ENCODE measurements at places on chromosomes 11 and 22. TPM values are rescaled to one million over a fixed set of nuclear protein-coding genes. Genes with fewer than 3 reads are reported as not detected.

PRG2 gene
- not detected for total RNA-seq

CCDC89 gene
- total RNA-seq, result 0.30 TPM

GGT5 gene
- 0.89 TPM for total RNA-seq

- DNase-seq, result no peak
These were observed 63.0 kb downstream of the HORMAD2 start for GRCh38 chr22:30143265-30143664.

GRCh38 chr11:118152552-118153471 lies at the start of gene SCN4B:
Gene SCN4B (minus strand): TSS chr11:118152823. CDS start chr11:118152673, 150 bp downstream.
- peak; percentile 47 for DNase-seq

DNA sequence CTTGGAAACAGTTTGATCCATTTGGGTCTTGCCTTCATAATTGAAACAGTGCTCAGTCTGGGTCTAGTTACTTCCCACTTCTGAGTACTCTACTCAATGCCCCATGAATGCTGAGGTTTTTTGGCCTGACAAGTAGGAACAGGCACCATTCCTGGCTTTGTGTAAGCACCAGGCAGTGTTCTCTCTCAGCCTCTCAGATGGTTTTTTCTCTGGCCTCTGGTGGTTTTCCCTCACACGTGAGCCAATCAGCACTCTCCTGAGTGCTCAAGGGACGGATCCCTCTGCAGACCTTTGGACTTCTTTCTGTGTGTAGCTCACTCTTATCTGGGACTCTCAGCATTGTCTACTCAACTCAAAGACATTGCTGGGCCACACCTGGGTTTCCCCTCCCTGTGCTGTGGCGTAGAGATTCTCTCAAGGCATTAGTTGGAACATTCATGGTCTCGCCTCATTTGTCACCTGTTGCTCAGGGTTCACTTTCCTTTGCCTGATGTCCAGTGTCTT lies 21.3 kb downstream of the SIK2 start:
- DNase-seq, result no peak

GRCh38 chr22:49362211-49362839 lies 465.3 kb downstream of the BRD1 start:
- no peak for DNase-seq

GRCh38 chr11:35622070-35622469 lies 3.8 kb downstream of the FJX1 start:
- DNase-seq, result peak; percentile 89

DNA sequence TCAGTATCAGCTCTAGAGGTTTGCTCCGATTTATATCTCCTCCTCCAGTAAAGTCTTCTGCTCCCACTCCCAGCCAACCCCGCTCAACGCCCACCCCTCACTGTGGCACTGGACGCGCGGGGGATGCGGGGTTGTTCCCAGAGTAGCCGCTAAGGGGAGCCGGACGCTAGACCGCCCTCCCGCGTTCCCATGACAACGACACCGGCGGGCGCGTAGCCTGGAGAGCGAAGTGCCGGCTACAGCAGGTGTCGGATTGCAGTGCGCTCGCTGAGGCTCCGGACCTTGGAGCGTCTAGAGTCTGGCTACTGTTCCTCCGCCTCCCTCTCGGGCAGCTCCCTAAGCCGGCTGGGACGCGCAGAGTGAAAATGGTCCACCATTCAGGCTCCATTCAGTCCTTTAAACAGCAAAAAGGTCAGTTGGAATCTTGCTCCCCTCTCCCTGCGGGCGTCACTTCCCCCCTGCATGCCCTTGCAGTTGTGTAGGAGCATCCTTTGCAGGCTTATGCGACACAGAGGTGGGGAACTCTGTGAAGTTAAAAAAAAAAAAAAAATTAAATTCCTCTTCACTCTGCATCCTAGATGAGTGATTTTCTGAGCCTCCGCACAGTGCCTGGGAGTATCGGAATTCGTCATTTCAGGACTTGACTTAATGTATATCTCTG lies at the start of gene ANO3:
Gene ANO3 (plus strand): TSS at position 220 of the 661 bp plus-strand sequence. CDS start 146 bp downstream, at position 366.
- peak; percentile 77 for DNase-seq

DNA sequence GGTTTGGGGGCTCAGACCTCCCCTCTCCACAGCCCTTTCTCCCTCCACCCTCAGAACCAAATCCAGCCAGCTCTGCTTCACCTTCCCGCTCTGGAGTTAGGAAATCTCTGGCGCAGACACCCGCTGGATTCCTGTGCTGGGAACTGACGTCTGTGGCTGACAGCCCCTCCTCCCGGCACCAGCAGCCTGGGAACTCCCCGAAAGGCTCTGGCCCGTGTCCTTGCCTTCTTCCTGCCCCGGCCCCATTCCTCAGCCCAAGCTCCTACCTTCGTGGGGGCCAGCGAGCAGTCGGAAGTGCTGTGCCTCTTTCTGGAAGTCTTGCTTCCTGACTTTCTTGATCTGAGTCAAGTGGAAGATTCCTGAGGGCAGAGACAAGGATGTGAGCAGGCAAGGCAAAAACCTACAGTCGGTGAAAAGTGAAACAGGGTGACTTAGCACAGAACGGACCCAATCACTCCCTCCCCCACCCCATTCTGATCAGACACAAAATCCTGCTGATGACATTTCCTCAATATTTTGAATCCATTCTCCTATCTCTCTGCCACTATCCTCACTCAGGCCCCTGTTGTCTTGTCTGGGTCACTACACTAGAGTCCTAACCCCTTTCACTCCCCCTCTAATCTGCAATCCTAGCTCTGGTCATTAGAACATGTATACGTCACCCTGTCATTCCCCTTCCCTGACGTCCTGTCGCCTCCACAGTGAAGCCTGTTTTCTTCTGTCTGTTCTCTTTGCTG lies 34.1 kb downstream of the CHRDL2 start:
- DNase-seq, result peak; percentile 92

- DNase-seq, result no peak
These were observed 1.4 kb downstream of the HBB start for GRCh38 chr11:5225480-5225871.

DNA sequence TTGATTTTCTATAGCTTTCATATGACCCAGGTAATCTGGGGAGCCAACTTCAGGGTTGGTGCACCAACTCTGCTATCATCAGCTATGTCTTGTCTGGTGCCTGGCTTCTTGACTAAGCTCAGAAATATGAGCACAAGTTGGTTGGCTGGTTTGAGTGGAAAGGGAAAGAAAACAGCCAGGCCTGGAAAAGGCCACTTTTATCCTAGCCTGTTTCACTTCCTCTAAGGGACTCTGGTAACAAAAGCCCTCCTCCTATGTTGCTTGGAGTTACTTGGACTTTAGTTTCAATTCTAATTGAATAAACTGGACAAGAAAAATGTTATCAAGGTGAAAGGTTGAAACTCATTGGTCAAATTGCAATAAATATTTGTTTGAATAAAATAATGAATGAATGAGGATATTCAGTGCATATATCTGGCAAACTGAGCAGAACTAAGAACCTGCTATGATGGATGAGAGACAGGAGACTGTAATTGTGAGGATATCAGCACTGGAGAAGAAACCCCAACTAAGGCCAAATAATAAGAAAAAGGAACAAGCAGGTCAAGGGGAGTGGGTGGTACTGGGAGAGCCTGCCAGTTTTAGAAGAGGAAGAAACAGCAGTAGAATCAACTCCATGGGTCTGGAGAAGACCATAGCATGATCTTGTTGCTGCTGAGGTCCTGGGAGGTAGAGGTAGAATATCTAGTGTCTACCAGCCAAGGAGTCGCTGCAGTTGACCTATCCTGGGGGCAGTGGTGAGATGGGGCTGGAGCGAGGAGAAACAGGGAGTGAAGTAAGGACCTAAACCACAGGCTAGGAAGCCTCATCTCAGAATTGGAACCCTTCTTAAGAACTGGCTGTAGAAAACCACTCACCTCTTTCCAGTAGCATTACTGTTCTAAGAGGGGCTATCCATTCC lies 8.2 kb downstream of the ROBO4 start:
- no peak for DNase-seq

DNA sequence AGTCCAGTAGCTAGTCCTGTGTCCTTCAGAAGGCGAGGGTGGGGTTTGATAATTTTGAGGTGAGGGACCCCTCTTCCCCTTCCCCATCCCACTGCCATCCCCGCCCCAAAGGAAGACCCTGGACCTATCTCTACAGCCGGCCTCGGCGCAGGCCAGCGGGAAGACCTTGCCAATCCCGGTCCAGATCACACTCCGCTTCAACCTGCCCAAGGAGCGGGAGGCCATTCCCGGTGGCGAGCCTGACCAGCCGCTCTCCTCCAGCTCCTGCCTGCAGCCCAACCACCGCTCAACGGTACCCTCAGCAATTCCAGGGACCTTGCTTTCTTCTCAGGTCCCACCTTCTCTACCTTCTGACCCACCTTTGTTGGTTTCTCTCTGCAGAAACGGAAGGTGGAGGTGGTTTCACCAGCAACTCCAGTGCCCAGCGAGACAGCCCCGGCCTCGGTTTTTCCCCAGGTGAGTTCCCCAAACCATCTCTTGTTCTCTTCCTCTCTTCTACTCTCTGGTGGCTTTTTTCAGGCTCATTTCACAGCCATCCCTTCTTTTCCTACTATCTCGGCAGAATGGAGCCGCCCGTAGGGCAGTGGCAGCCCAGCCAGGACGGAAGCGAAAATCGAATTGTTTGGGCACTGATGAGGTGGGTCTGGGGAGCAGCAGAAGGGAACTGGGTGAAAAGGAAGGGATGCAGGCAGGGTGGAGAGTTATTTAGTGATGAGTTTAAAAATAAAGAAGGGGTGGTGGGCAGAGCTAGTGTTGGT lies 1.3 kb downstream of the KAT5 start:
- no peak for DNase-seq

DNA sequence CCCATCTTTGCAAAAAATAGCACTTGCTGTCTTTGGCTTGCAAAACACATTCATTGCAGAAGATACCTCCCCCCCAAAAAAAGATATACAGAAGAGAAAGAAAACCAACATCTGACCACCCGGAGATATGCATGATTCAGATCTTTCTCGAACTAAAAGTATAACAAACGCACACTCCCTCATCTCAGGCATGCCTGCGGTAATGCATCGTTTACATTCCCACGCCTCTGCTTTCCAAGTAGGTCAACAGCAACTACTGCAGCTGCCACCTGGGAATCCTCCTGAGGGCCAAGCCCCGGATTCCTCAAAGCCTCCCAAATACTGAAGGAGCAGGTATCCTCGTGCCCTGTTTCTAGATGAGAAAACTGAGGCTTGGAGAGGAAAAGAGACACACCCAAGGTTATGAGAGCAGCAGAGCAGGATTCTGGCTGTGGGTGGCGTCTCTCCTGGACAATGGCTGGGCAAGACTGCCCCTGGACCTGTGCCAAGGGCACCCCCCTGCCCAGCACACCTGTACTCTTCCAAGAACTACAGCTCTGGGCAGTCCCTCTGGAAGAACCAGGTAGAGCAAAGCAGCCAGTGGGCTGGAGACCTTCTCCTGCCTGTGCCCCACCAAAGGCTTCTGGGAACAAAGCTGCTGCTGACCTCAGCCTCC lies 38.1 kb downstream of the NUP50 start:
- peak; percentile 99 for DNase-seq
